Endodermal cell (in vitro differentiated cells): ENCODE measurements at places on chromosomes 16 and 17.

- DNase-seq: no peak
These were observed 1.4 kb downstream of the PRSS8 start for GRCh38 chr16:31134091-31134571.

DNA sequence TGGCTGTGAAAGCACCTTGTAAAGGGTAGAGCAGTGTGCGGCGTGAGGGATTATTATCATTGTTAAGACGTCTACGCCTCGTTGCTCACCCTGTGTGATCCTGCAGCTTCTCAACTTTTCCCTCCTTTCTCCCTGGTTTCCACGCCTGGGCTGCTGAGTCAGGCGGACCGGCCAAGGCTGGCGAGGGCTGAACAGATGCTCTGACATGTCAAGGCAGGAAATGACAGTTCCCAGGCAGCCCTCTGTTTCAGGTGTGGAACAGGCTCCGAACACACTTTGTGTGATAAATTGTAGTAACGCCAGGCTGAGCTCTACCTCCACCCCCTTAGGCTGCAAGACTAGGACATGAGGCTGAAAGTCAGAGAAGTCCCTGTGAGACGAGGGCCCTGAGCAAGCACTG is 46.0 kb upstream of the TBX2 start:
- DNase-seq: no peak

- peak; percentile 99 for DNase-seq
These were observed 631 bp downstream of the KREMEN2 start for GRCh38 chr16:2964475-2965336.

GRCh38 chr17:4407851-4408250 is 25.9 kb upstream of the SPNS3 start:
- DNase-seq: no peak

DNA sequence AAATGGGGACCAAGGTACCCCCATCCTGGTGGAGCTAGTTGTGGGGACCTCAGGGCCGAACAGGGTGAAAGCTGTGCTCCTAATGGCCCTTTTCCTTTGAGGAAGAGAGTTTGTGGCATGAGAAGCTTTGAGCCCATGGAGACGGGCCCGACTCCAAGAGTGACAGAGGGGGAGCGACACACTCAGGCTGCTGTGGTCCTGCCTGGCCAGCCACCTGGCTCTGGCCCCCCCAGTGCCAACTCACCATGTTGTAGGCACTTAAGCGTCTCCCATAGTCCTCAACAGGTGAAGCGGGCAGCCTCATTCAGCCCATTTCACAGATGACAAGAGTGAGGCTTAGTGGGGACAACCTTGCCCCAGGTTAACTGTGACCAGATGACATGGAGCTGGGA is 1.6 kb downstream of the IL21R start:
- no peak for DNase-seq

- peak; percentile 77 for DNase-seq
These were observed 887 bp downstream of the ZBTB4 start for GRCh38 chr17:7478276-7479212.

- peak; percentile 39 for DNase-seq
These were observed 1.3 kb downstream of the ADCY7 start for GRCh38 chr16:50267651-50268050.

DNA sequence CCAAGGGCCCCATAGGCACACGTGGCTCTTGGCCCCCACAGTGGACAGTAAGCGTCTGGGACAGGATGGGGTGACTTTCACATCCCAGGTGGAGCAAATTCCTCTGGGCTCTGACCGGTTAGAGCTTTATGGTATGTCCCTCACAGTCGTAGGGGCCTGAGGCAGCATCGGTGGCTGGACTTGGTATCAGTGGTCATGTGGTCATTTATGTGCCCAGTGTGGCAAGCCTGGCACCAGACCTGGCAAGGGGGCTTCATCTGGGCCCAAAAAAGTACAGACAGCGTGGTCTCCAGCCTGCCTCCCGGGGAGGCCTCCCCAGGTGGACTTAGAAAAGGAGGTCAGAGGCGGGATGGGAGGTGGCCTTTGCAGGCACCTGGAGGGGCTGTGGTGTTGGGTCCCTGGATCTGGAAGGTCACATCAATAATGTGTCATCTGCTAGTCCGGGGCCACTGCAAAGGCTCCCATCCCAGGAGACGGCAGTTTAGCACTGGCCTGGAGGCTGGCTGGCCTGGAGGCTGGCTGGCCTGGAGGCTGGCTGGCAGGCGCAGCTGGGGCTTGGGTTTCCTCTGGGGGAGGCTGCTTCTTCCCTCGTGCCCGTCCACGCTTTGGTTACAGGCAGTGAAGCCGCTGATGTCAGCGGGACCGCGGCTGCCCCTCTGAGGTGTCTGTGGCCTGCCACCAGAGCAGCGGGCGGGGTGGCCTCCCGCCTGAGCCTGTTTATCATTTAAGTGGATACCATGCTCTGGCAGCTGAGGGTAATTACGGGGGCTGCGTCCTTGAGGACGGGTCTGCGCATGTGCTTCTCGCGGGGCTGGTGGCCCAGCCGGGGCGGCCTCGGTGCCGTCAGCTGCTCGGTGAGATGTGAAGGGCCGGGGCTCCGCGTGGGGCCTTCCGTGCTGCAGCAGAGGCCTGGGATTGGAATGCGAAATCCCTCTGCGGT is 20.7 kb upstream of the CBX4 start:
- DNase-seq: peak; percentile 76

- DNase-seq: no peak
These were observed 109.6 kb downstream of the C16orf78 start for GRCh38 chr16:49483251-49483650.

DNA sequence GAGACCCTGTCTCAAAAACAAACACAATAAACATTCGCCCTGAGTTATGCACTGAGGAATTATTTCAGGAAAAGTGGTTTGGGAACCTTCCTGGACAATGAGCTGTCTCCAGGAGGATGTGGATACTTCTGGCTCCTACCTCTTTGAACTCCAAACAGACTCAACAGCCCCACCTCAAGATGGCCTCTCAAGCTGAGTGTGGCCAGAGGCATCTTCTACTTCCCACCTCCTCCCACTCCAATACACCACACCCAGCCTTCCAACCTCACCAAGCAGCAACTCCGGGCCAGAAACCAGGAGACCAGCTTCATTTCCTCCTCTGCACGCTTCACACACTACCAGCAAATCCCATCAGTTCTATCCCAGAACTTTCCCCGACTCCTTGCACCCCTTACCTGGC is 11.6 kb downstream of the HBQ1 start:
- DNase-seq: no peak

DNA sequence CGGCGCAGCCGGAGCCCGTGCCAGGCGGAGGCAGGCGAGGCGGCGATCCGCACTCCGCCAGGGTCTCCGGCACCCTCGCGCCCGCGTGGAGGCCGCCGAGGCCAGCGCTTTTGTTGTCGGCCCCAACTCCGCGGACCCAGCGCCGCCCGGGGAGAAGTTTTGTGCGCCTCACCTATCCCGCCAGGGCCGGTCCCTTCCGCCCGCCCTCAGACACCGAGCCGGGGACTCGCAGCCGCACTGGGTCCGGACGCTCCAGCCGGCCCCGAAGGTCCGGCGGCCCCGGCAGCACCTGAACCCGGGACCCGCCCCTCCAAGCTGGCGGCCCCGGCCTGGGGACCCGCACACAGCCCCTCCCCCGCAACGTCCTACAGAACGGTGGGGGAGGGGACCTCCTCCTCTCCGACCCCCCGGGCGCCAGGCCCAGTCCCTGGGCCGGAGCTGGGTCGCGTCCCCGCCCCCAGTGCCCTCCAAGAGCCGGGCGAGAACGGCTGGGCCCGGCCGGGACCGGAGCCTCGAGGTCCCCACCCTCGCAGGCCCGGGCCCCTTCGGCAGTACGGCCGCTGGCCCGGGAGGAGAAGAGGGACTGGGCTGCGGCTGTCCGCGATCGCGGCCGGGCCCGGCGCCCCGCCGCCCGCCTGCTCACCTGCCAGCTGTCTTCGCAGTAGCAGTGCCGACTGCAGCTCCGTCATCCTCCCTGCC is 698 bp downstream of the UBE2G1 start:
- DNase-seq: peak; percentile 89

- DNase-seq: no peak
These were observed 27.0 kb downstream of the CBFB start for GRCh38 chr16:67055712-67056487.
